ENCODE measurements at places on chromosomes 3 and 15.
A peak's percentile ranks its signal among the peaks of the same experiment; 100 is the strongest.

- no peak for DNase-seq
Observed at GRCh38 chr3:46656778-46657556, 36.5 kb downstream of the ALS2CL start.

DNA sequence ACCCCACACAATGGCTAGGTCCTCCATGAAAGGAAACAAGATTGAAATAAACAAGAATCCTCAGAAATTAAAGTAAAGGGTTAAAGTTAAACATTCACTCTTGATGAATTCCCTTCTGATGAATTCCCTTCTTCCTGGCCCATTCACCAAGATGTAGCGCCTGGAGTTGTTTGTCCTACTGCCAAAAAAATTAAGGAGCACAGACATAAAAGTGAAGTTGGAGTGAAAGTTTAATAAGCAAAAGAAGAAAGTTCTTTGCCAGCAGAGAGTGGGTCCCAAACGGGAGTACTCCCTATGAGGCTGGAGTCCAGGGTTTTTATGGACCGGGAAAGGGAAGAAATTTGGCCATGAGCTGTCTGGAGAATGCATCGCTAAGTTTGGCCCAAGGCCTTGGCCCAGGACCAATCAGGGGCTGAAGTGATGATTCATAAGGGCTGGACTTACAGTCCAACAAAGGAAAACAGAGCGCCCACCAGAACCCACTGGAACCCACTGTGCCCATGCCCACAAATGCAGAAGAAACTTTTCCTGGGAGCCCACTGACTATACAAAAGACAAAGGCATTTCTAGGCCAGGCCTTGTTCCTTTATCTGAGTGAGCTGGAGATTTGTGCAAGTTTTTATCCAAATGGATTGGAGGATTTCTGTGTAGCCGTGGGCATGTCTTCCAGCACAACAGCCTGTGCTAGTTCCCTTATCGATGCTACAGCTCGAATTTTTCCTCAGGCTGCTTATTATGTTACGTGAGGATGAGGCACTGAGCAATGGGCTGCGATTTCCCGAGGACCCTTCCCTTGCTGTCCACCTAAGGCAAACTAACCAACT is 1561.6 kb downstream of the OTOL1 start:
- DNase-seq, result no peak

- DNase-seq, result no peak
Observed at GRCh38 chr3:74531491-74531890, 83.0 kb downstream of the CNTN3 start.

- DNase-seq, result no peak
Observed at GRCh38 chr3:101890716-101891115, 41.4 kb downstream of the NFKBIZ start.

GRCh38 chr3:157404381-157404780 is 32.3 kb upstream of the PTX3 start:
- no peak for DNase-seq

- no peak for DNase-seq
Observed at GRCh38 chr3:124714223-124714853, 15.9 kb upstream of the UMPS start.

DNA sequence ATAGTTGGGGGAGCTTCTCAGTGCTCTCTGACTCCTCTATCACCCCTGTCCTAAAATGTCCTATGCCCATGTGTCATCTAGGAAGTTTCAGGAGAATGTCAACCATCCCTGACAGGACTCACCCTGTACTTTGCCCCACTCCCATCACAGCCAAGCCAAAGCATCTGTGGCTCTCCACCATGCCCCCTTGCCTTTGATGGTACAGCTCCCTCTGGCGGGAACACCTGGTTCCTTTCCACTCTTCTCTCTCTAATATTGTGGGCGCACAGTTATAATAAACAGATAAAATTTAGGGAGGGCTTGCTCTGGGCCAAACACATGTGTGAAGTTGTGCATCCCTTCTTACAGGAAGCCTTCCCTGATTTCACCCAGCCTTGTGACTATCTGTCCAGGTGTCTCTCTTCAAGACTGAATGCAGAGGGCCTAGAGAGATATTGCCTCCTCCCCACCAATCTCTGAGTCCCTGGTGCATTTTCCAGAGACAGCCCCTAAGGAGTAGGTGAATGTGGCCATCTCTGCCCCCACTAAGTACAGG is 62.8 kb downstream of the ISG20 start:
- peak; percentile 32 for DNase-seq

DNA sequence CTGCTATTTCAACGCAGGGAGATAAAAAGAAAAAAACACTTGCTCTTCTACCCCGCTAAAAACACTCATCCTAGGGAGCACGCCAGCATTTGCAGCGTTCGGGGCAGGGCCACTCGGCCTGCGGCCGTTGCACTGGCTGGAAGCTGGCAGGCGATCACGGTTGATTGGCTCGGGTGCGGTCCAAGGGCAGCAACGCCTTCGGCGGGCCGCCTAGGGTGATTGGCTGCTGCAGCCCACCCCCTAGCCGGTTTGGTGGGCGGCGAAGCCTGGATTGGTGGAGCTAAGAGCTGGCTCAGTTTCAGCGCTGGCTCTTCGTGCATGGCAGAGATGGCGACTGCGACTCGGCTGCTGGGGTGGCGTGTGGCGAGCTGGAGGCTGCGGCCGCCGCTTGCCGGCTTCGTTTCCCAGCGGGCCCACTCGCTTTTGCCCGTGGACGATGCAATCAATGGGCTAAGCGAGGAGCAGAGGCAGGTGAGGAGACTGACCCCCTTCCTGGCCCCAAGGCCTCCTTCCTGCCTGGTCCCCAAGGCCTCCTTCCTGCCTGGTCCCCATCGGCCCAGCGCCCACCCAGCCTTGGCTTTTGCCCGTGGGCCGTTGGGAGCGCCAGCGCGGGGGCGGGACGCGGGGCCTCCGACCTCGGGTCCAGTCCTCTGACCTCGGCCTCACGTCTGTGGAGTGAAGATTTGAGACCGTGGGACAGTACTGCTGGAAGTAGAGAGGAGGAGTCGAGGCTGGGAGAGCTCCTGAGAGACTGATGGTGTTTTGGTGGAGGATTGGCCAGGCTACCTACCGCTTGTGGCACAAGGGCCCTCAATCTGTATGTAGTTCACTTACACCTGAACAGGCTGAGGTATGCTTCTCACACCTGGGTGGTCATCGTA is at the start of gene IVD:
IVD (plus strand) TSS at position 295 of the 881 bp plus-strand sequence; CDS start at position 328, 33 bp downstream.
- peak; percentile 88 for DNase-seq

DNA sequence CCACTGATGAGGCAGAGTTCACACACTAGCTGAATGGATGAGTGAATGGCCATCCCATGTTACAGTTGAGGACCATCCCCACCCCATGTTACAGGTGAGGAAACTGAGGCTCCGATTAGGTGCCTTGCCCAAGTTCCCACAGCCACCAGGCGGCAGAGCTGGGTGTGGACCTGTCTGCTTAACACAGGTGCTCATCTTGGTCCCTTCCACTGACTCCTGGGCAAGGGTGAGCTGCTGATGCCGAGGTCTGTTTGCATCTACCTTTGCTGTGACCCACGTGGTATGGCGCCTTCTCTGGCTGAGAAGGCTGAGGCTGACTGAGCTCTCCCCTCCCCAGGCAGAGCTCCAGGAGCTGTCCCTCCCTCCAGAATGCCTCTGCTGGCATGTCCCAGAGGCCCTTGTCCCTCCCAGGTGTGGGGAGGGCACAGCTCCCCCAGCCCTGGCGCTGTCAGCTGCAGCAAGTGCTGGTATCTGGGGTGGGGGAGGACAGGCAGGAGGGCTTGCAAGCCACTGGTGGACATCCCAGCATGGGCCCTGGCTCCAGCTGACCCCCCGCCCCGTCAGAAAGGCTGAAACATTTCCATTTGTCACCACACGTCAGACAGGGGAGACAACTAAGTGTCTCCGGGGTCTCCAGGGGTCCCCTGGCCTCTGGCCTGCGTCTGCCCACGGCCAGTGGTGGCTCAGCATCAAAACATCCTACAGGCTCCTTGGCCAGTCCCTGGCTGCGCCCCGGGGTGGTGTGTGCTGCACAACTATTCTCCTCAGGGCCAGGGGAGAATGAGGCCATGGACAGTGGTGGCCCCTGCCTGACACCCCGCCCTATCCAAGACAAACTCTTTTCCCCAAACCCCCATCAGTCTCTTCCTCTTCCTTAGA is 105.4 kb downstream of the ADCY5 start:
- no peak for DNase-seq

GRCh38 chr3:112777811-112778210 is 68.9 kb downstream of the CD200R1L start:
- DNase-seq, result no peak

DNA sequence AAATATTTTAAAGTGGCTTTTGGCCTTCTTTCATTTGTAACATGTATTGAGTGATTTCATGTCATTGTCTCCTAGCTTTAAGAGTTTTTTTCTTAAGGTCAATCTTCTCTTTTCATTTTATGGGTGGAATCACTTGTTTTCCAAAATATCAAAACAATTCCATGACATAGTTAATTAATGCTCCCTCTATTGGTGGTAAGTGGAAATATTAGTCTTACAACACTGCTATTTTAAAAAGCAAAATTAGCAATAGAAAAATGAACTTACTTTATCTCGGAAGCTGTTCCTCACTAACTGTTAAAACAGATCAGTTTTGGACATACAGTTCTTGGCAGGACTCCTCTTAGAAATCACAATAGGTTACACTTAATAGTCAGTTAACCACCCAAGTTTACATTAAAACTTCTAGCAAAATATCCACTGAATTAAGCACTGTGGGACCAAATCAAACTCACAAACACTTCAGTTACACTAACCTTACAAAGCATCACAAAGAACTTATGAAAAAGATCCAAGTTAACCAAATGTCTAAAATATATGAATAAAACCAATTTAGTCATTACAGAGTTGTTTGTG is 42.4 kb downstream of the TIGIT start:
- no peak for DNase-seq

DNA sequence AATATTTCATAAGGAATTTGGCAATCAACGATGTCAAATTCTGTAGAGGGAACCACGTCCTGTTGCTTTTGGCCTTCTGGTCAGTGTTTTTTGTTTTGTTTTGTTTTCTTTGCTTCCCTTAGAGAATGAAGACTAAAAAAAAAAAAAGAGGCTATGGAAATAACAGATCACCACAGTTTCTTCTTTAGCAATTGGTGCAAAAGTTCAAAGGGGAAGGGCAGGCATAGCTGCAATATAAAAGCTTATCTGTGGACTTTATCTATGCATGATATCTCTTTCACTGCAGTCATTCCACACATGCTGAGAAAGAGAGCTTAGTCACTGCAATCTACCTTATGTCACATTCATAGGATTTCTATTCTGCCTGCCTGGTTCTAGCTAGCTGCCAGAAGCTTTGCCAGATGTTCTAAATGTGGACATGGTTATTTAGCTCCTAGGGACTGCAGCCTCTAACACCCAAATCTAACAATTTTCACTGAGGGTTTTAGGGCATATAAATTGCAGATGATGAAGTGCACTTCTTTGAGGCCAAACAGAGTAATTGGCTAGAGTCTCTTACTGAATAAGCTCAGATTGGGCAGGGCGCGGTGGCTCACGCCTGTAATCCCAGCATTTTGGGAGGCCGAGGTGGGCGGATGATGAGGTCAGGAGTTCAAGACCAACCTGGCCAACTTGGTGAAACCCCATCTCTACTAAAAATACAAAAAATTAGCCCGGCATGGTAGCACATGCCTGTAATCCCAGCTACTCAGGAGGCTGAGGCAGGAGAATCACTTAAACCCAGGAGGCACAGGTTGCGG is 637.2 kb downstream of the NTRK3 start:
- DNase-seq, result no peak

GRCh38 chr3:50671331-50671730 is 3.4 kb upstream of the DOCK3 start:
- no peak for DNase-seq

GRCh38 chr15:99295840-99296239 is 44.6 kb downstream of the LRRC28 start:
- DNase-seq, result no peak

- no peak for DNase-seq
Observed at GRCh38 chr3:76509179-76509830, 530.6 kb upstream of the ROBO2 start.

GRCh38 chr3:48630833-48631232 is 4.4 kb downstream of the SLC26A6 start:
- no peak for DNase-seq

DNA sequence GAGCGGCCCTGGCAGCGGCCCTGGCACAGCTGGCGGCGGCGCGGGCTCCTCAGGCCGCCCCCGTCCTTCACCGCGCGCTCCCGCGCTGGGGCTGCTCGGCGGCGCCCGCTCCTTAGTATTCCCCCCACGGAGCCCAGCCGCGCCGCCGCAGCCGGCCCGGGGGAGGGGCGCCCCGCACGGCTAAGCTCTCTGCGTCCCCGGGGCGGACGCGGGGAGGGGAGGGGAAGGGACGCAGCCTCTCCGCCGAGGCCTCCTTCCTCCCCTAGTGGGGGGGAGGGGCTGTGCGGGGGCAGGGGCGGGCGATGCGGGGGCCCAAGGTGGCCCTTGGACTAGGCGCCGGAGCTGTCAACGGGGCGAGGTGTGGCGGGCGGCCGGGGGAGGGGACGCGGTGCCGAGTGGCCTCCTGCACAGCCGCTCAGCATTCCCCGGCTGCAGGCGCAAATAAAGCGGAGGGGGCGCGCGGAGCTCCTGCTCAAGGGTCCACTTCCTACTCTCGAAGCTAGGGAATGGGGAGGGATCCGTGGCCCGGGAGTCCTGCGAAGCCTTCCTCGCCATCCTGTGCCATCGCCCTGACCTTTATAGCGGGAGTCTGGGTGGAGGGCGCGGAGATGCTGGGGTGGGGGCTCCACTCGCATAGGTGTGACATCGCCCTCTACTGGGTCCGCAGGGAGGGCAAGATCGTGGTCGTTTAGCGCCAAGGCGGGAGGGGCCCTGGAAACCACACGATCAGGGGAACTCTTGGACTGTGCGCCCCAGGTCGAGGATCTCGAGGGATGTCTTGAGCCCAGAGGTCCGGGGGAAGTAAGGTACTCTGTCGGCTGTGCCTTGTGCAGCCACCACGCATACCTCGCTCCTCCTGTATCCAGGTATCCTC is 22.2 kb downstream of the EPHB3 start:
- DNase-seq, result no peak

DNA sequence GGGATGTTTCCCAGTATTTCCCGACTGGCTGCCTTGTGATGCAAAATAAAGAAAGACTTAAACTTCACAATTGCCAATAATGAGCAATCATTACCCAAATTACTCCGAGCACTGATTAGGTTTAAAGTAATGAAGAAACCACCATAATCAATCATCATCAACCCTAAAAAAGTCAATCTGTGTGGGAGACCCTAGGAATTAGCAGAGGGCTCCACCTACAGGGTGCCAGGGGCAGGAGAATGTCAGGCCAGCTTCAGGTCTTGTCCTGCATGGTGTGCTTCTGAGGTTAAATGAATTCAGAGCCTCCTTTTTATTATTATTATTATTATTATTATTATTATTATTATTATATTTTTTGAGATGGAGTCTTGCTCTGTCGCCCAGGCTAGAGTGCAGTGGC is 478.0 kb upstream of the ARRDC4 start:
- DNase-seq, result no peak

DNA sequence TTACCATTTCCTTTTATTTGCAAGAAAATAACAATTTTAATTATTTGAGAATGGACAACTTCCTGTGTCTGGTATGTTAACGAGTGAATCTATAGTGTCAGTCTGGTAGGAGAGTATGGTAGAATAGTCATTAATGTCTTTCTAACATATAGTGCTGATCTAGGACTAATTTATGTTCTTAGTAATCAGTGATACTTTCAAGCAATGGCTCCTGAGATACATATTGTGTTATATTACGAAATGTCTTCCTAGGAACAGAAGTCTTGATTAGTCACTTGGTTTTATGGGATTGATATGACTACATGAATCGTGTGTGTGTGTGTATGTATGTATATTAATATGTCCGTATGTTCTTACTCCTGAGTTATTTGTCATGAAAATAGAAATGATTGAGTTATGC is 66.6 kb upstream of the PAQR5 start:
- no peak for DNase-seq

Data from CD4-positive, alpha-beta T cell treated with Interleukin-12 subunit alpha and Interleukin-12 subunit beta, for 1 hour (primary cell).